ENCODE measurements at places on chromosomes 13 and 19.

DNA sequence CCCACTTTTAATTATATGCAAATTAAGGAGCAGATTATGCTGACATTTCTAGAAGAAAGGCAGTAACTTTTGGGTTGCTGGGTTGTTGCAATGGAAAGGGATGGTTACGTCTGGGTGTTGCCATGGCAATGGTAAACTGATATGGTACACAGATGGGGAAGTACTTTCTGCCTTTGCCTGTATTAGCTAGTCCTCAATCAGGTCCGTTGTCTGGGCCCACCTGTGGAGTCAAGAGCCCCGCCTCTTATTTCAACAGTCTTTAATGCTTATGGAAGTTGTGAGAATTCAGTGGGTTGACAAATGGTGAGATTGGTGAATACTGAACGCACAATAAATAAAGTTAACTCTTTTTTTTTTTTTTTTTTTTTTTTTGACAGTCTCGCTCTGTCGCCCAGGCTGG lies 30.6 kb upstream of the DPP9 start:
- DNase-seq = no peak

DNA sequence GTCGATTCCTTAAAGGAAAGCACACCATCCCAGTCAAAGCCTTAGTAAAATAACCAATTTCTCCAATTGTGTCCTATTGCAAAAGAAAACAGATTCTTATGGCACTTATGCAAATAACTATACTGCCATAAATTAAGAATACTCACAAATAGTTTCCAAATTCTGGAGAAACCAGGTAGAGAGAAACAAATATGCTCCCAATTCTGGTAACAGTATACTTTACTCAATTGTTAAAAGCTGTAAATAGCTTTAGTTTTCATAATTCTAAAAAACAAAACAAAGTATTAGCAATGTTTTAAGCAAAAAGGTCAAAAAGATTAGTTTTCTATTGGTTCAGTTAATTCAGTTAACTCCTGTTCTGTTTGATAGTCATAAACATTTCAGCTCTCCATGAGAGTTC lies 18.2 kb upstream of the UBAC2 start:
- DNase-seq = no peak

DNA sequence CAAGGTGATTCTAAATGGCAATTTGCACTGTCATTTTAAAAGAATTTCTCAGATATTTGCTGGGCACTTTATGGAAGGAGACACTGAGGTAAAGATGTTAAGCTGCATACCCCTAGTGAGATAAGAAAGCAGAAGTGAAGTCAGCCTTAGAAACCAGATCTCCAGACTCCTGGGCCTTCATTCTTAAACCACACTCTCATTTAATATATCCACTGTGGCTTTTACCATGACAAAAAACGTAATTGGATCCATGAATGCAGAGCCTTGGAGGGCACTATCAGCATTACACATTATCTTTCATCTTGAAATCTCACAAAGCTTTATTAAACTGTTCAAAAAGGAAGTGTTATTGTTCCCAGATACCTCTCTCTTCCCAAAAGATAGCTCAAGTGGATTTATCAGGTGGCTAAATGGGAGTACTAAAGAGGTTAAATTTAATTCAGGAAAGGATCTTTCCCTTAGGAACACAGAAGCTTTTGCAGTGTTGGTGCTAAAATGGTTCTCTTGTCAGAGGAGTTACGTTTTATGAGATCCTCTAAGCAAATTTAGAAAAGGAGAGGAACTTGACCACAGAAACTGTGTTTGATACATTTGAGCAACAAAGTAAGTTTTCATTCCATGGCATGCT lies 1060.4 kb downstream of the EFNB2 start:
- DNase-seq = no peak

GRCh38 chr13:98353750-98354149 lies 176.7 kb upstream of the RNF113B start:
- no peak for DNase-seq

DNA sequence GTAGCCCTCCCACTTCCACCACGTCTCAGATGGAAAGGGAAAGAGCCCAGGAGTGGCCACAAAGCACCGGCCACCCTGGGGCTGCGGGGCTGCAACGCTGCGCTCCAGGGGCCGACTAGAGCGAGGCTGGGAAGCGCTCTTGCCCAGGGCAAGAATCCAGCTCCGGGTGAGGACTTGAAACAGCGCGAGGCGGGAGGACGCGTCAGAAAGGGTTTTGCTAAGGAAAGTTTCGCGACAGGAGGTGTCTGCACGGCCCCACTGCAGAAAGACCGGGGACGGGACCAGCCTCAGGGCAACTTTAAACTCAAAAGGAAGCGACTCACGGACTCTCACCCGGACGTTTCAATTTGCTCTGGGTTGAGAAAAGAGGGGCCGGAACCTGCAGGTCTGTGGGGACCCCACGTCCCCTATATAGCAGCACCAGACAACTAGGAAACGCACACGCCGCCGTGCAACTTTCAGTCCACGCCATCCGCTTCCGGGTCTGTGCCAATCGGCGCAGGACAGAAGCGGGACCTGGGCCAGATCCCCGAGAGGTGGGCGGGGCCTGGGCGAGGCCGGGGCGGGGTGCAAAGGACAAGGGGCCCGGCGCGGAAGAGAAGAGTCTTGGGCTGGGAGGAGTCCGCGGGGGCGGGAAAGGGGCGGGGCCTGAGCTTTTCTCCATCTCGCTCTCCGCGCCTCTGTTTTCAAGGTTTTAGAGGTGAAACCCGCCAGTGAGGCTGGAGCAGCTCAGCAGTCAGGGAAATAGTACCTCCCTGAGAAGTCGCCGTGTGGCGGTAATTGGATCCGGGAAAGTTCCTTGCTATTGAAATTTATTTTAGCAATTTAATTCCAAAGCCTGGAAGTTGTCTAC lies at the start of gene ZNF816:
Gene ZNF816 (minus strand): TSS at position 488 of the 853 bp plus-strand sequence. CDS start 6,792 bp downstream, outside the sequence.
- peak; percentile 94 for DNase-seq
